ENCODE measurements at places on chromosomes 1 and 21.

DNA sequence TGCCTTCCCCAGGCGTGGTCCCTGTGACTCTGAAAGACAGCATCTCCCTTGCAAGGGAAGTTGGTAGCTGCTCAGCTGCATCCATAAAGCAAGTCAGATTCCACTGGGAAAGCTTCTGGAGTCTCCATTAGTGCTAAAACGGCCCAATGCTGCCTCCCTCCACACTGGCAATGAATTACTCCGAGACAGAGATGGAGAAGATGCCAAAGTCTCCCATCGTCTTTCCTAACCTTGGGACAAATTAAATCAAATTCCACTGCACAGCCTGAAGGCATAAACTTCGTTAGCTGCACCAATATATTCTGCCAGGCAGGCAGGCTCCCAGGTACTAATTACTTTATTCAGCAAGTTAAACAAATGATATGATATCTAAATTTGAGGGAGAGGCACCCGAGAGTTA, 106.3 kb upstream of the GJB5 start:
- DNase-seq, result no peak

DNA sequence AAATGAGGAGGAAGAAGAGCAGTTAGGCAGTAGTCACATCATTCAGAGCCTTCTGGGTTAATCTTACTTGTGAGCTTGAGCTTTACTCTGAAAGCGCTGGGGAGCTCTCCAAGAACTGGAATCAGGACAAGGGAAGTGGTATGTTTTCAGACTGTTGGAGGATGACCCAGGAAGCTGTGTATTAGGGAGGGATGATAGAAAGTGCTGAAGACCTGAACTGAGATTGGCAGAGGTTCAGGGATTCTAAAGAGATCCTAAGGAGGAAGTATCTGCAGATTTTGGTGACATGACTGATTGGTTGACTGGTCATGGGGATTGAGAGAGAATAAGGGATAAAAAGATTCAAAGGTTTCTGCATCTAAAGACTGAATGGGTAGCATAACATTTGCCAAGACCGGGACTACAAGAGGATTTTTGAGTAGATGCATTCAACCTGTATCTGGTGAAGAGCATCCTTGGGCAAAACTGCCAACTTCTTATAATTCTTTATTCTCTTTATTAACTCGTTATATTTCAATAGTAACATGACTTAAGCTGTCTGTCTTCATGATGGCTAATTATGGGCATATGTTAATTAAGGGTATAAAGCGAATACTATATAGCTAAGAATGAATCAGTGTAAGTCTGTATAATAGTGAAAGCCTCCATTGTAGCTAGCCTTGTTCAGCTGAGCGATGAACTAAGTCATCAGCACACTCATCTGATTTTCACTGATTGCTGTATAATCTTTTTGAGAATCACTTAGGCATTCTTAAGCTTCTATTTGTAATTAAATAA, 41.8 kb downstream of the XCL1 start:
- no peak for DNase-seq

GRCh38 chr1:117147341-117147831, 25.8 kb upstream of the TRIM45 start:
- no peak for DNase-seq

- peak; percentile 75 for DNase-seq
Measured at GRCh38 chr1:41268154-41268770, 26.2 kb upstream of the SCMH1 start.

DNA sequence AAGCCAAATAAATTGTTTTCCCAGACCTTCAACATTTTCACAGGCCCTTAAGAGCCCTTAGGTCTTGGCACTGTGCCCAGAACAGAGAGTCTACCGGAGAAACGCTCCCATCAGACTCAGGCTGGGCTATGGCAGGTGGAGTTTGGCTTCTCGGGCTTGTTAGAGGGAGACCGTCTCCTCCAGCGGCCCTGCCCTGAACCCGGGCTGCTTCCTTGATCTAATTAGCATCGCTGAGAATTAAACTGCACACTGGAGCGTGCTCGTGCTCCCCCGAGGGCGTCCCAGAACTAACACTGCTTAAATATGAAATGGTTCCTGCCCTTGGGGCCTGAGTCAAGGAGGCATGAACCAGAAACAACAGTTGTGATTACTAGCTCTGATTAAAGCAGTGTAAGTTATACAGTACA, 634.4 kb downstream of the MATN1 start:
- no peak for DNase-seq

GRCh38 chr1:211588711-211589110, 9.8 kb upstream of the SLC30A1 start:
- no peak for DNase-seq

GRCh38 chr21:15421947-15422346, 307.8 kb upstream of the USP25 start:
- DNase-seq, result no peak

DNA sequence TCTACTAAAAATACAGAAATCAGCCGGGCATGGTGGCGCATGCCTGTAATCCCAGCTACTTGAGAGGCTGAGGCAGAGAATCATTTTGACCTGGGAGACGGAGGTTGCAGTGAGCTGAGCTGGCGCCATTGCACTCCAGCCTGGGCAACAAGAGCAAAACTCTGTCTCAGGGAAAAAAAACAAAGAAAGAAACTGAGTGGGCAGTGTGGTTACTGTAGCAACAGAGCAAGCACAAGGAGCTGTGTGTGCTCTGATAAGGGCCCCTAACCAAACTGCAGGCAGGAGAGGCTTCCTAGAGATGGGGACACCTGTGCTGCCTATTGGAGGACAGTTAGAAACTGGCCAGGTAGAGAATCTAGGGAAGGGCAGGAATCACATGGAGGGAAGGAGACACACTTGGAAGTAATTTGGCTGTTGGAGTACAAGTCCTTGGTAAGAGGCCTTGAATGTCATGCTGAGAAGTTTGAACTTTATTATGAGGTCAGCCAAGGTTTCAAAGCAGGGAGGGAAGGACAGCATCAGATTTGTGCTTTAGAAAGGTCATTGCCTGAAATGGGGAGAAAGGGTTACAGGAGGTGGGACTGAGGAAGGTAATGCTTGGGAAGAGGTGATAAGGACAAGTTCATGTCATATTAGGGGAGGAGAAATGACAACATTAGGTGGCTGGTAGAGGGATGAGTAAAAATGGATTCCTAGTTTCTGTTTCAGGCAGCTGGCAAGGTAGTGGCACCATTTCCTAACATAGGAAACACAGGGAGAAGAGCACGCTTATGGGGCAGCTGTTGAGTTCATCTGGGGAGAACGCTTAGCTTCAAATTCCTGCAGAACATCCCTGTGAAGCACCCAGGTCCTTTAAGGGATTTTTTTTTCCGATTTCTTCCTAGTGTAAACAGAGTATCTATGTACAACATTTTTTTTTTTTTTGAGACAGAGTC, 69.2 kb upstream of the ARTN start:
- DNase-seq, result no peak

DNA sequence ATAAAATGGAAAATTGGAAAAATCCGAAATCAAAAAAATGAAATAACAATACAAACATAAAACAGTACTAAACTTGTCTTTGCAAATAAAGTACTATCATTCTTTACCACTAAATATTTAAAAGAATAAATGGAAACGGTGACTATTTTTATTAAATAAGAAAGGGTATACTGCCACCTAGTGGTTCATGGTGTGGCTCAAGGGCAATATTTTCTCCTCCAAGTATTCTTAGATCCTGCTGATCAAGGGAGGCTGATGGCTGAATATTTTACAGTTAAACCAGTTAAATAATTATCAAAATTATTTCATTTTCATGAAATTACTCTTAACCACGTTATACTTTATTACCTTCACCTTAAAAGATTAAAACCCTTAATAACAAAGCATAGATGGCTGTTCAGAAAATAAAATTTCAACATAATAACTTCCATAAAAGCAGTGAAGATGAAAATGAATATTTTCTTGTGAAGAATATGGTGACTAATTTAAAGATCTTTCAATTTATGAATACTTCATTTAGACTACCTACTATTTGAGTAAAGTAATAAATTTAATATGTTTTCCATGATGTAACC, 1793.9 kb downstream of the NCAM2 start:
- DNase-seq, result no peak

All from psoas muscle (tissue), 8 donors.